ENCODE measurements at places on chromosomes 2 and 18.

GRCh38 chr2:203733684-203734083 is 27.2 kb downstream of the CD28 start:
- no peak for DNase-seq

DNA sequence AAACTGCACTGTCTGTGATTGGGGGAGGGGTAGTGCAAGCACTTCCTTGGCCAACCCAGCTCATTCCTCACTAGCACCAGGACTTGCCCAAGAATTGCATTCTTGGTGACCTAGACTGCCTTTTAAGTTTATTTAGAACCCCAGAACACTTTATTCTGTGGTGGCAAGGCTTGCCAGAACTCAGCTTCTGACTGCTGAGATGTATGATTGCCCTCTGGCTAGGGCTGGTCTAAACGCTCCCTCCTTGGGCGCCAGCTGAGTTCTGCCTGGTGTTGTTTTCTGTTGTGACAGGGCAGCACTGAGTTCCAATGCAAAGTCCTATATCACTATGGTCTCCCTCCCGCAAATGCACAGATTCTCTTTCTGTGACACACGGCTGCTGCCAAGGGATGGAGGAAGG is 247.7 kb downstream of the ZNF385B start:
- no peak for DNase-seq

GRCh38 chr2:88099798-88100488 is 27.9 kb downstream of the FABP1 start:
- DNase-seq, result no peak

- peak; percentile 64 for DNase-seq
These were observed 6.8 kb upstream of the PXDN start for GRCh38 chr2:1750933-1751766.

- DNase-seq, result no peak
These were observed 118.6 kb upstream of the LRATD1 start for GRCh38 chr2:14513903-14514302.

- DNase-seq, result no peak
These were observed 24.4 kb downstream of the GRHL1 start for GRCh38 chr2:9975805-9976447.

GRCh38 chr2:136206613-136207012 is 88.7 kb upstream of the CXCR4 start:
- DNase-seq, result peak; percentile 78

DNA sequence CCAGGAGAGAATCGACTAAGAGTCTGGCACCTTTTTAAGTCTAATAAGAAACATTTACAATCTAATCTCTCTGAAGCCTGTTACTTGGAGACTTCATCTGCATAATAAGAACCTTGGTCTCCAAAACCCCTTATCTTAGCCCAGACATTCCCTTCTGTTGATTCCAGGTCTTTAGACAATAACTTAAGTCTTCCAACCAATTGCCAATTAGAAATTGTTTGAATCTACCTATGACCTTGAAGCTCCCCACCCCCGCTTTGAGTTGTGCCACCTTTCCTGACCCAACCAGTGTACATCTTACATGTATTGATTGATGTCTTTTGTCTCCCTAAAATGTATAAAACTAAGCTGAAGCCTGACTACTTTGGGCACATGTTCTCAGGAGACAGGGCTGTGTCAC is 49.5 kb upstream of the DTNA start:
- DNase-seq, result no peak

DNA sequence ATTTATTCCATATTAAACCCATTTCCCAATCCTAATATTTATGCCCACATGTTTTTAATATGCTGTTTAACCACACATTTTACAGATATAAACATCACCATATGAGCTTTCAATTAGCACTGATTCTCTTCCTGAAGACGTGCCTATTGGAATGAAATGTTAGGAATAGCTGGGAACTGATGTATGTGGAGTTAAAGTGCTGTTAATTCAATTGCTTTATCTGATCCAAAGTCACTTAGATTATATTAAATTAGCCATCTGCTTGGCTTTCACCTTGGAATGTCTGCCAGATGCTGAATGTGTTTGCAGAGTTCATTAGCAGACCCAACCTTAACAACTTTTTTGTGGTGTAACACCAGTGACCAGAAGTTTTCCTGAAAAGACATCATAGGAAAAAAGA is 942.9 kb upstream of the KLHL29 start:
- DNase-seq, result no peak

DNA sequence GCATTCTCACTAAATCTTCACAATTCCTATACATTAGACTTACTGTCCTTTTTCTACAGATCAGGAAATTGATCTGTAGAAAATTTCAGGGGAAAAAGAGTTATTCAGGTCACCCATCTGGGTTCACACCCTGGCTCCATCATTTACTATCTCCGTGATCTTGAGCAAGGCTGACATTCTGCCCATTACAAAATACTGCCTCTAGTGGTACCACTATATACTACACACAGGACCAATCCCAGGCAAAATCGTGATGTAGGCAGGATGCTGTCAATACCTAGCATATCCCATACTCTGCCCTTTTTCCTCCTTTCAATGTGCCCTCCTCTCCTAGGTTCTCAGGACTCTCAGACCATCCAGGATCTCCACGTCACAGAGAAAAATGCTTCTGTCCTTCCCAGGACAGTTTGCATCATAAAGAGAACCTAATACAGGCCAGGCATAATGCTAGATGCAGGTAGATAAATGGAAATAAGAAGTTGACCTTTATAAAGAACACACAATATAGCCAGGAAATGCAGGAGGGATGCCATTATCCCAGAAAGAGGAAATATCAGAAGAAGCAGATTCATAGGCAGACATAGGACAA is 101.9 kb downstream of the CDH20 start:
- DNase-seq, result no peak

DNA sequence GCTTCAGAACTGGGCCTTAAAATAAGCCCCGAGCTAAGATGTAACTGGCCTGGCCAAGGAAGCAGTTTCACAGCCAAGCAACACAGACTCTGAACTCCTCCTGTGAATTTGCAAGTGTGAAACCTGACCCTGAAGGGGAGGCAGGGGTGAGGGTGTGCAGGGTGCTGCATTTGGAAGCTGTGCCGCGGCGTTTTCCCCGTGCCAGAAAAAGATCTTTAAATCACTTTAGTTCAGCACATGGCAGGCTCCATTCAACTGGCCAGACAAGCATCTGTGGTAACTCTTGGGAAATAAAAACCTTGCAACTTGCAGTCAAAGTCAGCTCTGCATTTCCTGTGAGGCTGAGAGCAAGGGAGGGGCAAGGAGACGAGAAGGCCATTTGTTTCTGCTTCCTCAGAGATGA is 209.3 kb upstream of the SOX11 start:
- DNase-seq, result no peak

- no peak for DNase-seq
These were observed 792.2 kb downstream of the SLC4A3 start for GRCh38 chr2:220419647-220420046.

Measured in NCI-H1092 (cell line).